ENCODE measurements at places on chromosomes 7 and 10.

DNA sequence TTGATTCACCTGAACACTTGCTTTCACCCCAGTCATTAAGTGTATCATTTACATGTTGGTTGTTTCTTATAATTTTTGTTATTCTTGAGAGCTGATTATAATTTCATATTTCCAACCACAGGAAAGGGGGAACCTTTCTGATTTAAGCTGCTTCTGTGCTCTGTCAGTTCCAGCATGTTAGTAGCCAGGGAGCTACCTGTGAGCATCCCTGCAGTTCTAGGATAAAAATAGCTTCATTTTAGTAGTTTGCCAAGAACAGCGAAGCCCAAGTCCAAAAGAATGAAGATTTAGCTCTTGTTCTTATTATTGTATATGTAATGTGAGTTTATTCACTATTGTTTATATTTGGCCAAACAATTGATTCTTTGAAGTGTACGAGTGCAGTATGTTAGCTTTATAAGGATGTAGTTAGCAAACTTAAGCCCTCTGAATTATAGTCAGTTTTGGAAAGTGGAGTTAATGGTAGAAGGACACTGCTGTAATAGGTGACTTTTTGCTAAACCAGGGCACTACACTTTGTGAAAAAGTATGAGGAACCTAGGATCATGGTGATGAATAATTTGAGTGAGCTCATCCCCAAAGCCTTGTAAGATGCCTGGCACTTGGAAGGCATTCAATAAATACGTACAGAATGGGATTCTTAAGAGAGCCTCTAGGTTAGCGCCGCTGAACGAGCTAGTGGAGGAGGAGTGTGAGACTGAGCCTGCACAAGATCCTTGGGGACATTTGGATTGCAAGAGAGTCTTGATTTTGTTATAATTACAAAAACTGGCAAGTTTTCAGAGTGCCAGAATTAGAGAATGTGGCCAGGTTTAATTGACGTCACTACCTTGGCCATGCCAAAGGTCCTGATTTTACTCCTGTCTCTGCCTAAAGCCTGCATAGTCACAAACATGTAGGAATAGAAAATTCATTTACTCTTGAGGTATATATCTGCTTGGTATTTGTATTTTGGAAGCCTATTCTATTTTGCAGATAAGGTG is 29.8 kb downstream of the DNAH11 start:
- no peak for DNase-seq

DNA sequence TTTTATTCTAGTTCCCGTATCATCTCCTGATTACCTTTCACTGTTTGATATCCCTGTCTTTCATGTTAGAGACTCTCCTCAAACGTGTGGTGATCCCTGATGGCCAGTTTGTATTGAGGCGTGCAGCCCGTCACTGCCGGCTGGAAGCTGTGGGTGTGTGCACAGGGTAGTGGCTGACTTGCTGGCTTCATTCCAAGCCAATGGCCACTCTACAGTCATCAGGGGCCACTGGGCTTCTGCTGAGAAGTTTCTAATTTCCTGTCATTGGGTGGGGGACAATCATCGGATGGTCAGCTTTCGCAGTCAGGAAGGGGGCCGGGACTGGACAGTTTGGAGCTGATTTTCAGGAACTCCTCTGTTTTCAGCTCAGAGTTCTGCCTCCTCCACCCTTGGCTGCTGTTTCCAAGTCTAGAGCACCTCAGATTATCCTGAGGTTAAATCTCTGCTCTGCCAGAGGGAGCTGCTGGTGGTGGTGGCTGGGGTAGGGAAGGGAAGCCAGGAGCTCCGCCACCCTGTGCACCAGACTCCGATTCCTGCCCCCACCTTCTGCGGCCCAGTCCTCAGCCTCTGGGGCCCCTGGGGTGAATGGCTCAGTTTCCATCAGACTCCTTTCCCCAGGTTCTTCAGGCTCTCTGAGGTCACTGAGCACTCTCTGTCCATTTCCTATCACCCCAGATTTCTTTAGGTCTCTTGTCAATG is 34.9 kb downstream of the BAIAP2L1 start:
- DNase-seq, result no peak

DNA sequence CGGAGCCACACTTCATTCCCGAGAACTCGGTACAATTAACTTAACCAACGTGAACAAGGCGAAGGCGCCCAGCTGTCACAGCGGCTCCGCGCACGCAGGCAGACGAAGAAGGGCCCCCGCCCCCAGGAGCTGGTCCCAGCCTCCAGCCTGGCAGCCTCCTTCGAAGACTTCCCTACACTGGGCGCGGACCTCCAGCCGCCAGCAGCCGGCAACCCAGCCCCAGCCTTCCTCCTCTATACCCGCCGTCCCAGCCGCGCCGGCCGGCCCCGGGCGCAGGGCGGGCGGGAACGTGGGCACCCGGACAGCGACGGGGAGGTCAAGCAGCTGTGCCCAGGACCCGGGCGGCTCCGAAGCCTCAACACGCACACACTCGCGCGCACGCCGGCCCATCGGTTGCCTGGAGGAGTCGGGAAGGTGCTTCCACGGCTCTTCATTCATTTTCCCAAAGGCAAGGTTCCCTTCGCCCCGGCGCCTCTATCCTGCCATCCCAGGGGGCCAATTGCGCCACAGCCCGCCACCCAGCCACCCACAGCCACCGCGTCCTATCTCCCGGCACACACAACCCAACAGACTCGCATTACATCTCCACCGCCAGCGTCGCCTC is 1.6 kb downstream of the CHST15 start:
- no peak for DNase-seq

DNA sequence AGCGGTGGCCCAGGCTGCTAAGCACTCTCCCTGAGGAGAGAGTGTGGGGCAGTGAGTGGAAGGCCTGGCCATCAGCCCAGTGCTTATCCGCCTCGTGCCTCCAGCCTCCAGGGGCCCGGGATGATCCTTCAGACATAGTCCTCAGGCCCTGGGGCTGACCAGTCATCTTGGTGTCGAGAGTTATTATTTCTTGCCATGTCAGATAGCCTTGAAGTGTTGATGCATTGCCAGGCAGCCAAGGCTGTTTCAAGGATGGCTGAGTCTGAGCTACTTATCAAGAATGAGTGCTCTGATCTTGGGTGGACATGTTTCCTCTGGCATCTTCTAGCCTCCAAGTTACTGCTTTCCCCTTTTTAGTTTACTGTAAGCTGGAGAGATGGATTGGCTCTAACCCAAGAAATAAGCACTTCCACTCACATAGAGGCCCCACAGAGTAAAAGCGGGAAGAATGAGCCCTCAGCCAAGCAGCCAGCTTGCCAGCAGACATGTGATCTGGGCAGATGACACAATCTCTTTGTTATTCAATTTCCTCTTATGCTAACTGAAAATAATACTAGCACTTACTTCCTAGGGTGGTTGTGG is 136.5 kb upstream of the NAMPT start:
- no peak for DNase-seq

- DNase-seq, result no peak
Observed at GRCh38 chr10:33422471-33423153, 88.1 kb upstream of the NRP1 start.

- DNase-seq, result no peak
Observed at GRCh38 chr10:78224602-78225001, 190.9 kb downstream of the RPS24 start.

DNA sequence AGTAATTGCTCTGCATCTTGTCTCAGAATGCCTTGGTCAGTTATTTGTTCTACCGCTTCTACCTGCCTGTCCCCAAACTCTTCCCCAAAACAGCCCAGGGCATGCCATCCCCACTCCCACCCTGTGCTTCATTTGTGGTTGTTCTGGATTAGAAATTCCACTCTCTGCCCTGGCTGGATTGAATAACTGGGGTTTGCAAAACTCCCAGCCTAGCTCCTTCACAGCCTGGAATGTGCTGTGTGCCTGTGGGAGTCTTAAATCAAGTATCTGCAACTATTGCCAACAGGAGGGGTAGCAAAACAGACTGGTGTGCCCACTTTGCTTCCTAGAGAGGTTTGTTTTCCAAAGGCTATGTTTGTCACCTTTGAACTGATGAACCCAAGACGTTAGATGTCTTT is 24.2 kb downstream of the TSPAN15 start:
- no peak for DNase-seq

DNA sequence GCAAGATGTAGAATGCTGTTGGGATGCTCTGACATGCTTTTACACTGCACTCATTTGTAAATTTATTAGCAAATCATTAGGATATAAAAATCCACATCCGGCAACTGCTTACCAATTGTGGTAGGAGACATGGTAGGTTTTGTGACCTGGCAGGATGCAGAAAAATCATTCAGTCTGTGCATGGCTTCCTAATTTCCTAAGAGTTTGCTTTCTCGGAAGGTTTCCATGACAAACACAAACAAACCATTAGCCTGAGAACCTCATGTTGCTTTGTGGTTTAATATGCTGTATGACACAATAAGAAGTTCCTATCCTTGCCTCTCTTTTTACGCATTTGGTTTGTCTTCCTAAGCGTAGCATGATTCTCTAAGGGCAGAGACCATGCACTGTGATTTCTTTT is 14.7 kb upstream of the LMBR1 start:
- DNase-seq, result no peak

GRCh38 chr10:21135023-21135931 is 238.2 kb upstream of the NEBL start:
- DNase-seq, result no peak

DNA sequence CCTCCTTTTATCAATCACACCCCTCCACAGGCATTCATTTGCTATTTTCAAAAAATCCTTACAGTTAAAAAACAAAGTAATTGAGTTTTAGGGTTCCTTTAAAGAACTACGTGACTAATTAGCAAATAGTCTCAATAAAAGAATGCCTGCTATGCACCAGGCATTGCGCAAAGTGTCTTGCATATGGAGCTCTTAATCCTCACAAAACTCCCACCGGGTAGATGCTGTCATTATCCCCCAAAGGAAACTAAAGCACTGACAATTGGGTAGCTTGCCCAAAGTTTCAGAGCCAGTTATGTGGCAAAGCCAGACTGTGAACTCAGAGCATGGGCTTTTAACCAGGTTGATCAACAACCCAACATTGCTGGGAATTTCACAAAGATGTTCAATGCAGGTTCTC is 305.7 kb downstream of the ELMO1 start:
- DNase-seq, result no peak

DNA sequence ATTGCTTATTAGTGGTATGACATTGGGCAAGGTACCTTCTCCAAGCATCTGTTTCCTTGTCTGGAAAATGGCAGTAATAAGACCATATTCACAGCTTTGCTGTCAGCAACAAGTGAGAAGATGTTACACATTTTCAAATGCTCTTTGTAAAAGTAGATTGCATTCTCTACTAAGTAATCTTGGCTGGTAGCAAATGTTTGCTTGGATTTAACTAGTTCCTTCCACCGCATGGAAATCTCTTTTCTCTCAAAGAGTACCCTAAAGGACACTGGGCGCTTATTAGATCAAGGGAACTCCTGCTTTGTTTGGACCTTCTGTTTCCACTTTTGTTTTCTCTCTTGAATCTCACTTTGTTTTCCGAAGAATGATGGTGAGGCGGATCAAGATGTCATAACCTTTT is 185.2 kb upstream of the BMPER start:
- no peak for DNase-seq

DNA sequence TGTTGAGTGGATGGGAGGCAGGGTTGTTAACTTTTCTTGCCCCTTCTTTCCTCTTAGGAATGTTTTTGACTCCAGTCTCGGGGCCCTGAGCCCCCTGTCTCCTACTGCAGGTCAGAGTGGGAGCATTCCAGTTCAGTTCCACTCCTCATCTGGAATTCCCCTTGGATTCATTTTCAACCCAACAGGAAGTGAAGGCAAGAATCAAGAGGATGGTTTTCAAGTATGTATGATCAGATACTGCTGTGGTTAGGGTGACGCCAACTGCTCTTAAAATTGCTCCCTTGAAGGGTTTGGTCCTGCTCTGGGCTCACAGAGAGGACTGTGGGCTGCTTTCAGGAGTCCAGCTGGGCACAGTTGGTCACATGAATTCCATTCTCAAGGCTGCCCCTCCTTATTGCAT is 22.0 kb downstream of the VWA2 start:
- DNase-seq, result no peak

GRCh38 chr7:146713934-146714333 is 597.3 kb downstream of the CNTNAP2 start:
- no peak for DNase-seq

DNA sequence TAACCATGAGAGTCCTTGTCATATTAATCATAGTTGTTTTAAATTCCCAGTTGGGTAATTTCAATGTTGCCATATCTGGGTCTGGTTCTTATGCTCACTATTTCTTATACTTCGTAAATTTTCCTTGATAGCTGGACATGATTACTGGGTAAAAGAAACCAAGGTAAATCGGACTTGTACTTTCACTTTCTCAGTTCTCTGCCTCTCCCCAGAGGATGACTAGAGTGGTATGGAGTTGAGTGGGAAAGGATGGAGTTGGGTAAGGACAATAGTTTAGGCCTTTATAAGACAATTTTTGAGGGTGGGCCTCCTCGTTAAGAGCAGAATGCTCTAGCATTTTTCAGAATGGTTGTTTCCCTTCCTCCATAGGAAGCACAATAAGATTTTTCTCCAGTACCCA is 106.1 kb downstream of the CRPPA start:
- no peak for DNase-seq

DNA sequence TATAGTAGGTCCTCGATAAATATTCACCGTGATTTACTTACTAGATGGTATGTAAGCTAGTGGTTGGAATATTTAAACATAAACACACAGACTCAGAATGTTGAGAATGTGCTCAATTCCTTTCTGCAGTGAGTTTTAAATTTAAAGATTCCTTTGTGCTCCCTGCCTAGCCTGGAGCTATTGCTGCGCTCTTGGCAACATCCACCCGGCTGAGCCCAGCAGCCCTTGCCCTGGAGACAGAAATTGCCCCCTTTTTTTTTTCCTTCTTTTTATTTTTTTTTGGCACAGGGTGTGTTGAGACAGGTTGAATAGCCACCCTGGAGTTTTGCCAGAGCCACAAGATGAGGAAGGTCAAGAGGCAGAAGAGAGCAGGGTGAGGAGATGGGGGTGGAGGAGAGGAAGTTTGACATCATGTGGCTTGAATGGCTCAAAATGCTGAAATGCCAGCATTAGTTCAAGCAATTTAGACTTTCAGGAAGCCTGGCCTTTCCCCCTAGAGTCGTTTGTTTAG is 180.8 kb downstream of the PRKCQ start:
- no peak for DNase-seq

- DNase-seq, result no peak
Observed at GRCh38 chr10:114905450-114905849, 32.5 kb upstream of the TRUB1 start.

GRCh38 chr10:44589944-44590449 is 205.1 kb upstream of the CXCL12 start:
- DNase-seq, result no peak

DNA sequence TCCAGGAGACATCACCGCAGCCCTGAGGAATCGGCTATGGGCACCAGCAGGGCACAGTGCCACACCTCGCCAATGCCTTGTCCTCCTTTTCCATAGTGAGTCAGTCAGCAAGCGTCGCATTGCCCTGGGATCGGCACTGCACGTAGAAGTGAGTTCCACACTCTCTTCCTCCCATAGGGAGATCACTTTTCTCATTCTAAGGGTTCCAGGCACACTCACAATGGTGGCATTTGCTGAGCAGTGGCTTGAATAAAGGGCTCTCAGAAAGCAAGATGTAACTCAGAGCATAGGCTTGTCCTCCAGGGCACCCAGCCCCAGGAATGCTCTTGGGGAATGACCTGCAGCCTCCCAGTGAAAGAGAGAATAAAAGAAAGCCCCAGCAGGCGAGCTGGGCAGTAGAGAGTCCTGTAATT is 1.1 kb upstream of the VIM start:
- no peak for DNase-seq
